Uterus (tissue), 4 donors: ENCODE measurements at places on chromosomes 7 and 10. TPM values are rescaled to one million over a fixed set of nuclear protein-coding genes. Genes with fewer than 3 reads are reported as not detected.

DNA sequence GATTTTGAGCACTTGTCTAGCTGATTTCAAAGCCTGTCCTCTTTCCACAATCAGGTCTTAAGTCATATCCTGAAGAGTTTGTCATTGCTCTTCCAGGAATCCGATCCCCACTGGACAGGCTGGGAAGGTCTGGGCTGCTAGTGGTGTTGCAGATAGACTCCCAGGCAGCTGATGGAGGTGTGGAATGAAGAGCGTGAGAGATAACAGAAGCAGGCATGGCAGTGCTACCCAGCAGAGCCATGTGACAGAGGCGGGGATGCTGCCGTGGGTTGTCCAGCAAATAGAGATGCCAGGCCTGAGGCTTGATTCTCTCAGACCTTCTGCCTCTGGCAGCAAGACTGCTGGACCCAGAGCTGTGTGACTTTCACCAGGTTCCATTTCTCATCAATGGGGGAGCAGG lies 116.5 kb upstream of the EEPD1 start:
- no peak for DNase-seq
- H3K27ac ChIP-seq: peak overlapping the region; percentile 67
- H3K27me3 ChIP-seq: no peaks in the 10 kb centered on the region
- no peak overlapping the region for H3K4me3 ChIP-seq
- no peaks in the 10 kb centered on the region for H3K4me1 ChIP-seq

GRCh38 chr7:149353739-149354504 lies 91.9 kb downstream of the ZNF783 start:
- H3K4me3 ChIP-seq: no peak overlapping the region
- no peak for DNase-seq
- H3K27me3 ChIP-seq: no peaks in the 10 kb centered on the region
- no peak overlapping the region for H3K27ac ChIP-seq

DNA sequence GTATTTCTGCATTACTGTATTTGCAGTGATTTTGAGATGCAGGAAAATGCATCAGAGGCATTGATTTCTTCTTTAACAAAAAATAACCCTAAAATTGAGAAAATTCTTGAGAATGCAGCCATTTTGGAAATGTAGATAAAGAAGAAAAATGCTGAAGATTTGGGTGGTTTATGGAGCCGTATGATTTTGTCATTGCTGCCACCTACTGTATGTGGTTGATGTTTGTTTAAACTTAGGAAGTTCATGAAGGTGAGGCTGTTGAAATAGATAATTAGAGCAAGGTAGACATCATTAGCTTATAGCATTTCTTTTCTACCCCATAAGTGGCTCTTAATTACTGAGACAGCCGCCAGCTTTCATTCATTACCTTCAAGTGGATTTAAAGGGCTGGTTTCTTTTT lies 92.1 kb upstream of the SAMD8 start:
- no peak for DNase-seq
- no peaks in the 10 kb centered on the region for H3K4me1 ChIP-seq
- H3K27ac ChIP-seq: no peak overlapping the region
- H3K27me3 ChIP-seq: no peaks in the 10 kb centered on the region

GRCh38 chr10:101038484-101038883 lies 7.5 kb downstream of the SFXN3 start:
- no peaks in the 10 kb centered on the region for H3K27me3 ChIP-seq
- H3K36me3 ChIP-seq: no peaks in the 10 kb centered on the region
- DNase-seq: no peak
- no peaks in the 10 kb centered on the region for H3K4me1 ChIP-seq
- H3K27ac ChIP-seq: no peak overlapping the region

DNA sequence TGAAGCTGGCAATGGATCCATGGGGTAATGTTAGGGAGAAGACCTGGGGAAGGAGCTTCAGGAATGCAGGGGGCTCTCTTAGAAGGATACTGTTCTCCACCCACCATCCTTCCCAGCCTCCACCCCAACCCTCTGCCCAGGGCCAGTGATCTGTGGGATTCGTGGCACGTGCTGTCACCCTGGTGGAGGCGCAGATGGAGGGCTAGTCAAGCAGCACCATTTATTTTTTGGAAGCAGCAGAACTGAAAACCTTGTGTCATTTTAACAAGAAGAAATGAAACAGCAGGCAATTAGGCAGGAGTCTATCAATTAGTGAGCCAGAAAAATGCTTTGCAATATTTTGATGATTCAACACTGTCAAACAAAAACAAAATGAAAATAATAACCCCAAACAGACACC lies 155.9 kb downstream of the SH2D4B start:
- H3K27ac ChIP-seq: no peak overlapping the region
- H3K4me1 ChIP-seq: no peaks in the 10 kb centered on the region
- DNase-seq: no peak
- no peak overlapping the region for H3K4me3 ChIP-seq
- no peaks in the 10 kb centered on the region for H3K27me3 ChIP-seq

GRCh38 chr7:39952374-39952773 lies 2.3 kb downstream of the CDK13 start:
- peaks cover 11% of the 10 kb centered on the region for H3K4me1 ChIP-seq
- H3K36me3 ChIP-seq: no peaks in the 10 kb centered on the region
- no peak for DNase-seq

DNA sequence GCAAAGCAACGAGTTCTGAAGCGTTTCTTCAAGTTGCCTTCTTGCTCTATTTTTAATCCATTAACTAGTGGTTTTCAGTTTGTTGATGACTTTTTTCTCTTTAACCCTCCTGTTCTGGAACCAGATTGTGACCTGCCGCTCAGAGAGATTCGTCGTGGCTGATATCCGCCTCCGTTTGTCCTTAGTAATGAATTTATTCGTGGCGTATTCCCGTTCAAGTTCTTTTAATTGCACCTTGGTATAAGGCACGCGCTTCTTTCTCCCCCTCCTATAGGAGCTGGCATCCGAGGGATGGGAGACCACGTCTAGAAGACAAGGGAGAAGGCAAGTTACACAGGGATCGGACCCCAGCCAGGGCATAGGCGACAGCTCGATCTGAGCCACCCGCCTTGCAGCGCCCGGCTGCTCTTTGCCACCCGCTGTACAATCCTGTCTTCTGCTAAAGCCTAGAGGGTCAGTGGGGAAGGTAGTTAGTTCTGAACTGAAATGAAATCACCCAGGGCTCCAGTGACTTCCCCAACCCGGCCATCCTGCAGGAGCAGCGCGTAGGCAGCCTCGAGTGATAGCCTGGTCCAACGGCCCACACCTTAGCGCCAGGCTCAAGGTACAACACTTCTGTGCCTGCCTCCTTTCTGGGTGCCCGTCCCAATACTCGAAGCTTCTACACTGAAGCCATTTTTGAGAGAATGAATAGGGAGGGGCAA lies 1.6 kb downstream of the HOXA13 start:
- peak overlapping the region; percentile 55 for H3K27ac ChIP-seq
- no peaks in the 10 kb centered on the region for H3K36me3 ChIP-seq
- H3K27me3 ChIP-seq: peaks cover 36% of the 10 kb centered on the region
- no peaks in the 10 kb centered on the region for H3K4me1 ChIP-seq

DNA sequence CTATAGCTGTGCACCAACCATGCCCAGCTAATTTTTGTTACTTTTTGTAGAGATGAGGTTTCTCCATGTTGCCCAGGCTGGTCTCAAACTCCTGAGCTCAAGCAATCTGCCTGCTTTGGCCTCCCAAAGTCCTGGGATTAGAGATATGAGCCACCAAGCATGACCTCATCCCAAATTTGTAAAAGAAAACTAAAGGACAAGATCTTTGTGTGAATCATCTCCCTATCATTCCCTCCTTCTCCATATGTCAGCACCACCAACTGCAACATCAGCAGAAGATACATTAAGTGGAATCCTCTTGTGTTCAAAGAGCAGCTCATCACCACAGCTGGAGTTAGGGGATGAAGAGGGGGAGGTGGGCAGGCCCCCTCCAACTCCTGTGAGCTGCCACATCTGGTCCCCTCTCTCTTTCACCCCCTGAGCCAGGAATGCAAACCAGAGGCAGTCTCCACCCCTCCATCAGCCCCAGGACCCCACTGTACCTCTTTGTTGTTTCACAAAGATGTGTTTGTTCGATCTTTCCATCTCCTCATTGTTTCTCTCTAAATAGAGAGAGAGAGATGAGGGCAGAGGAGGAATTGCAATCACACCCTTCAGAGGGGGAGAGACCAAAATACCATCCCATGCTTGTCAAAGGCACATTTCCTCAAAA lies 47.3 kb upstream of the PIP4K2A start:
- no peak overlapping the region for H3K4me3 ChIP-seq
- no peaks in the 10 kb centered on the region for H3K36me3 ChIP-seq

The MUC3A gene
- not detected for total RNA-seq

The OIT3 gene
- total RNA-seq: 1.4 TPM

The TMEM178B gene
- 0.76 TPM for total RNA-seq
